ENCODE measurements at places on chromosomes 4 and X.

DNA sequence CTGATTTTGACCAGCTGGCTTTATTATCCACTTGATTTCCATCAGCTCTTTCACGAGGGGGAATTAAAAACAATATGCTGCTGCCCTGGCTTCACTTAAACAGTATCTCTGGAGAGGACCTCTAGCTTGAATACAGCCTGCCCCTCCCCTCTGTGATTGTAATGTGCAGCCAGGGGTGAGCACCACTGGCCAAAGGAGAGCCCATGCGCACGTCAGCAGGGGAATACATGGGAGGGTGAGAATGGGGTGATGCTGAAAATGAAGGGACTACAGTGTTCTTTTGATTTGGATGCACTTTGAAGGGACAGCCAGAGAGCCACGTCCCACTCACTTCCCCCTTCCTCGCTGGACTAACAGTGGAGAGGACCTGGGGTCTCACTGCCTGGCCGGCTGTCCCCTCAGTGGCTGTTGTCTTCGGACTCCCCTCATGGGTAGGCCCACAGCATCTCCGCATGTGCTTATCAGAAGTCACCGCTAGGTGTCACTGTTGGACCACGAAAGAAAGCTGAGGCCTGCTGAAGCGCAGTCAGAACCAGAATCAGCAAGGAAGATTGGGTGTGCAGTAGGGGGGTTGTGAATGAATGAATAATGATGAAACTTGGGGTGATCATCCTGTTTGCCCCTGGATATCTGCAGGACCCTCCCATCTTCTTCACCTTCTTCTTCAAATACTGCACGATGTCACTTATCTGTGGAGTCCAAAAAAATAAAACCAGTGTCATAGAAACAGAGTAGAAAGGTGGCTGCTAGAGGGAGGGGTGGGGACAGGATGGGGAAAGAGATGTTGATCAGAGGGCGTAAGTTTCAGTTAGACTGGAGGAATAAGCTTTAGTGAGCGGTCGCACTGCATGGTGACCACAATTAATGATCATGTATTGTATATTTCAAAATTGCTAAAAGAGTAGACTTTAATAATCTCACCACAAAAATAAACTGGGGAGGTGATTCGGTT is 32.8 kb downstream of the CLCN4 start:
- DNase-seq = peak; percentile 19

- no peak for DNase-seq
Observed at GRCh38 chr4:87517621-87518020, 11.6 kb downstream of the SPARCL1 start.

- no peak for DNase-seq
Observed at GRCh38 chr4:171880136-171880535, 66.9 kb downstream of the GALNTL6 start.

DNA sequence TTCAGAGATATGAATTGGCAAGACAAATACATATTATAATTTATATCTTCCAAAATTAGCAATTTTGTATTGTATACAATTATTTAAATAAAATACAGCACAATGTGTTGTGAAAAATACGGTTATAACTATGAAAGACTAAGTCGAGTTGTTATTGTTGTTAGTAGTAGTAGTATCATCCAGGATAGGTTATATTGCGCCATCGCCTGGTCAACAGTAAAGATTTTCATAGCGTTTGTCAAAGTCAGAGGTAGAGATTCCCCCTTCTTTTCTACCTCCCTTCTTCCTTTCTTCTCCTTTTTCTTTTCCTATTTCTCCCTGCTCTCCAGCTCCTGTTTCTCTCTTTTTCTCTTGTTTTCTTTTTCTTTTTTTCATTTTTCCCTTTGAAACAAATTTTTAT is 499.1 kb upstream of the EPHA5 start:
- no peak for DNase-seq

DNA sequence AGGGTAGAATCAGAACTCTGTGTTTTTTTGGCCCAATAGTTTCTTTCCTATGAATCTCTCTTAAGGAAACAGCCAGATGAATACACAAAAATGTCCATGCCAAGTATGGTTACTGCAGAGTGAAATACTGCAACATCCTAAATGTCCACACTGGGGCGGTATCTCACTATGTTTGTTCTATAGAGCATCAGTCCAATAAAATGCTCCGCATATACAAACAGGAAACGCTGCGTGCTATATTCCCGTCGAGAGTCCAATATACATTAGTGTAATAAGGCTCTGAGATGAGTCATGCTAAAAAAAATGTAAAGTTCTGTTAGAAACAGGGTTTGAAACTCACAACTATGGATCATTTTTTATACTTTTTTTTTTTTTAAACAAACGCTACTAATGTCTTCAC is 72.9 kb upstream of the ENOX2 start:
- no peak for DNase-seq

- DNase-seq = no peak
Observed at GRCh38 chrX:153519569-153520286, 2.3 kb downstream of the ATP2B3 start.

DNA sequence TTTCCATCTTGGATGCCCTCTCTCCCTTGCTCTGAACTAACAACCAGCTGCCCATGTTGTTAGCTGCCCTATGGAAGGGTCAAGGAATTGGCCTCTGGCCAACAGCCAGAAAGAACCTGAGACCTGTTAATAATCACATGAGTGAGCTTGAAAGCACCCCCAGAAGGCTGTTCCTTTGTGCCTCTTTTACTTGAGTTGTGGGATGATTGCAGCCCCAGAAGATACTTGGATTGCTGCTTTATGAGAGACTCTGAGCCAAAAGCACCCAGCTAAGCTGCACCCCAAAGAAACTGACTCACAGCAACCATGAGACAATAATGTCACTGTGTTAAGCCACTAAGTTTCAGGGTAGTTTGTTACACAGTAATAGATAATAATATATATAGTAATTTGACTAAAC is 73.3 kb downstream of the FRYL start:
- no peak for DNase-seq

Measured in T-helper 17 cell (primary cell).